ENCODE measurements at places on chromosomes 11 and 22.

GRCh38 chr11:73784080-73784634 is 3.5 kb upstream of the MRPL48 start:
- no peak for DNase-seq

- no peak for DNase-seq
Observed at GRCh38 chr11:131923309-131923708, 552.9 kb downstream of the NTM start.

GRCh38 chr11:106241601-106242257 is 164.3 kb downstream of the AASDHPPT start:
- DNase-seq = no peak

DNA sequence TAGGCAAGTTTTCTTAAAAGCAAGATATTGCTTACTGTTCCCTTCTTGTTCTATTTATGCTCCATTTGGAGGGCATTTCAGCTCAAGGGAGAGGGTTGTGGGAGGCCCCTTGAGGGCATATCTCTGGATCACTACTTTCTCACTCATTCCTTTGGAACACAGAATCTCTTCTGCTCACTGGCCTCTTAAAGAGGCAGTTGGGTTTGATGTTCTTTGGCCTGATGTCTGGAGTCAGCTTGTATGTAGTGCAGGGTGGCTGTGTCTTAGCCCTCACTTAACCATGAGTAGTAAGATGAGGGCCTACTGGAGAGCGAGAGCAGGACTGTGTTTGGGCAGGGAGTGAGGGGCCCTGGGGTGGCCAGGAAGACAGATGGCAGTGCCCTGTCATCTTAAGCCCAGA is 3.6 kb downstream of the INCENP start:
- no peak for DNase-seq

DNA sequence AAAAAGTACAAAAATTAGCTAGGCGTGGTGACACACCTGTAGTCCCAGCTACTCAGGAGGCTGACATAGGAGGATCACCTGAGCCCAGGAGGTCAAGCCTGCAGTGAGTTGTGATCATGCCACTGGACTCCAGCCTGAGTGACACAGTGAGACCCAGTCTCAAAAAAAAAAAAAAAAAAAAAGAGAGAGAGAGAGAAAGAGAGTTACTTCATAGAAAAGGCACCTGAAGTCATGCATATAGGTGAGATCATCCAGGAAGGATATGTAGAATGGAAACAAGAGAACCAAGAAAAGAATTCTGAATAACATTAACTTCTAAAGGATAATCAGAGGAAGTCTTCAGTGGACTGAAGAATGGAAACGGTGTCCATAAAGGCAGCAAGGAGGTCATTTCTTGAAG is 106.8 kb downstream of the STK33 start:
- DNase-seq = no peak

DNA sequence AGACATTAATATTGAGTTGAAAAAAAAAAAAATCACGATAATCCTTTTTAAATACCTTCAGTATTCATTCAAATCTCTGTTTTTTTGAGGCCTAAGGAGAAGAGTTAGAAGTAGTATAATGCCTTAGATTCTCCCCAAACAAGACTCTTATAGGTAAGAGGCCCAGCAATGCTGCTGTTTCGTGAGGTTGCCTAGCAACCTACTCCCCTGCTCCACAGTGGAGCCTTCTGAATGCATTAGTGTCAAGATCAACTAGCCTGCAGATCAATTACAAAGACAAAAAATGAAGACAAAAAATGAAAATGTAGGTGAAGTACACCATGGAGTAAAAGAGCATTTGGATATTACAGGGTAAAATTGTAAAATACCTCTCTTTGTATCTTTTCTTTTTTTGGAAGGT is 229.8 kb upstream of the LUZP2 start:
- no peak for DNase-seq

- DNase-seq = no peak
Observed at GRCh38 chr11:10318527-10318802, 13.6 kb downstream of the ADM start.

DNA sequence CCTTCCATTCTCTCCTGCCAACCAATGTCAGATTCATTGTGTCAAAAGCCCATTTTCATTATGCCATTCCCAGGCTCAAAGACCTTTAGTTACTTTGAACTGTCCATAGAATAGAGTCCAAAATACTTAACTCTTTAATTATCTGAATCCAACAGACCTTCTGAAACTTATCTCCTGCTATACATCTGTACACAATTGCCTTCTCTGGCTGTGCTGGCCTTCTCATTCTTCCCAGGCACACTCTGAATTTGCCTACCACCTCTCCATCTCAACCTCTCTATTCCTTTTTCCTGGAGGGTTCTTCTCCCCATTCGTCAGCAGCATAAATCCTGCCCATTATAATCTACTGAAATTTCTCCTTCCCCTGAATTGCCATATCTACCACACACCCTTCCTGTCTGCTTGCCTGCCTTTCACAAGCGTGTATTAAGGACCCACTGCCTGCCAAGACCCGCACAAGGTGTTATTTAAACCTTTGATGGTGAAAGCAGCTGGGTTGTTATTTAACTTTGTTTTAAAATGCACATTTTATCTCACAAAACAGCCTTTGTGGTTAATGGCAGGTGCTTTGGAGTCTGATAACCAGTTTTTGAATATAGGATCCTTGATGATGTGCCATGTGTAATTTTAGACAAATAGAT is 125.9 kb downstream of the CCDC81 start:
- DNase-seq = no peak

DNA sequence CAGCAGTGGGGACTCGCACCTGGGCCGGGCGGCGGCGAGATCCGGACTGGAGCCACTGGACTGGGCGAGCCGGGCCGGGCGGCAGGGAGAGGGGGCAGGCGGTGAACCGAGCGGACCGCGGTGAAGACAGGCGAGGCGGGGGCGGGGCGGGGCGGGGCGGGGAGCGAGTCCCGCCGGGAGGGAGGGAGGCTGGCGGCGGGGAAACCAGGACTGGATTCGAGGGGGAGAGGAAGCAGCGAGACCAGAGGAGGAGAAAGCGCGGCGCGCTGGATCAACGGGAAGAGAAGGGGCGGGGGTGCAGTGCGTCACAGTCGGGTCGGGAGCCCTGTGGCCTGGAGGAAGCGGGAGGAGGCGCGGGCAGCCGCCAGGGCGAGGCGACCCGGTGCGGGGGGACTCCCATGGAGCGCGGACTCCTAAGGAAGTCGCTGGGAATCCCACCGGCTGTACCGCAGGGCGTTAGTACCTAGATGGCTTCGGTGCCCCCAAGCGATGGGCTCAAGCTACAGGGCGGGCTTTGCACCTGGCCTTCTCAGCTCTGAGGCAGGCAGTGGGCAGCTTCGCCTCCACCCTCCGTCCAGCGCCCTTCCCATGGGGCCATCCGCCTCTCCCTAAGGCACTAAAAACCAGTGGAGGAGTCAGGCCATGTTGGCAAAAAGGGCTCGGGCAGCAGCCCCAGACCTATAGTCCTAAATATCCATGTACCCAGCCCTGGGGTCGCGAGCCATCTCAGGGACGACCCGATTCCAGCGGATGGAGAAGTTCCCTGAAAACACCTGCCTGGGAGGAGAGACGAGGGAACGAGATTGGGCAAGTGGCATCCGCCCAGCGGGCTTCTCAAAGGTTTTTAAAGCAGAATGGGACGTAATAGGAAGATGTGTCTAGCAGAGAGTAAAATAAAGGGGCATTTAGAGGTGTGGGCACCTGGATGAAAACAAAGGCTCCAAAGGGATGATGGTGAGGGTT is at the start of gene TMEM121B:
TMEM121B (minus strand) TSS at position 128 of the 963 bp plus-strand sequence. CDS start 233 bp downstream, outside the sequence.
- no peak for DNase-seq

DNA sequence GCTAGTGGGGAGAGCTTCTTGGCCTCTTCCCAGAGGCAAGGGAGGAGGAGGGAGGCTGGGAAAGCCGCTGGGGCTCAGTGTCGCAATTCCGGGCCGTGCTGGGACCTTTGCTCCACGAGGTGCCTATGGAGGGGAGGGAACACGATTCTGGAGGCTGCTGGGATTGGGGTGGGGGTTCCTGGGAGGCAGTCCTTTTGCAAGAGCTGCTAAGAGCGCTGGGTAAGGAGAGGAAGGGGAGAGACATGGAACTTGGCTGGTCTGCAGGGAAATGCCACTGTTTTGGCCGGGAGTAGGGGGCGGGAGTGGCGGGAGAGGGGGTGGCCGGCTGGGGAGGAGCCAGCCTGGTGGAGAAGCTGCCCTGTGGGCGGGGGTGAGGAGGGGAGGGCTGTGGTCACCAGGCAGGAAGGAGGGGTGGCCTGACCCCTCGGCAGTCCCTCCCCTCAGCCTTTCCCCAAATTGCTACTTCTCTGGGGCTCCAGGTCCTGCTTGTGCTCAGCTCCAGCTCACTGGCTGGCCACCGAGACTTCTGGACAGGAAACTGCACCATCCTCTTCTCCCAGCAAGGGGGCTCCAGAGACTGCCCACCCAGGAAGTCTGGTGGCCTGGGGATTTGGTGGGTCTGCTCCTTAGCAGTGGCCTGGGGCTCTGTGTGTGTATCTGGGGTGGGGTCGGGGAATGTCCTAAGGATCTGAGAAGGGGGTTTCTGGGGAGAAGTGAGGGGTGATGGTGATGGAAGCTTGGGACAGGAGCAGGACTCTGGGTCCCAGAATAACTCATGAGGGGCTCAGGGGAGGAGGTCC is at the start of gene NR1H3:
NR1H3 (plus strand) TSS at position 480 of the 800 bp plus-strand sequence. CDS start 1,221 bp downstream, outside the sequence.
- DNase-seq = no peak

GRCh38 chr11:36729825-36730224 is 131.8 kb upstream of the RAG2 start:
- DNase-seq = no peak

- peak; percentile 5 for DNase-seq
Observed at GRCh38 chr22:39773976-39774539, 119.5 kb downstream of the ENTHD1 start.

DNA sequence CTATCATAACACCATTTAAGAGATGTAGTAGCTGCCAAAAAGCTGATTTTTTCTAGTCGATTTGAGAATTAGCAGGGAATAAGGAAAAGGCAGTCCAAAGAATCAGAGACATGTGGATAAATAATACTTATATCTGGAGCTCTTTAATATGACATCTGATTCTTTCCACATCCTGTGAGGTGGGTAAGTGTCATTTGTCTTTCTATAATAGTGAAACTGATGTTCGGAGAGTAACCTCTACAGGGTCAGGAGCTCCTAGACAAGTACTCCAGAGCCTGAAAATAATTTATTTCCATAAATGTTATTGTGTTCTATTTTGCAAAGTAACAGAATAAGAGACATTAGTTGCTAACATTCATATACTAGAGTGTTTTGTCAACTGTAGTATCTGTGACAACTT is 367.6 kb downstream of the DYNC2H1 start:
- DNase-seq = no peak

DNA sequence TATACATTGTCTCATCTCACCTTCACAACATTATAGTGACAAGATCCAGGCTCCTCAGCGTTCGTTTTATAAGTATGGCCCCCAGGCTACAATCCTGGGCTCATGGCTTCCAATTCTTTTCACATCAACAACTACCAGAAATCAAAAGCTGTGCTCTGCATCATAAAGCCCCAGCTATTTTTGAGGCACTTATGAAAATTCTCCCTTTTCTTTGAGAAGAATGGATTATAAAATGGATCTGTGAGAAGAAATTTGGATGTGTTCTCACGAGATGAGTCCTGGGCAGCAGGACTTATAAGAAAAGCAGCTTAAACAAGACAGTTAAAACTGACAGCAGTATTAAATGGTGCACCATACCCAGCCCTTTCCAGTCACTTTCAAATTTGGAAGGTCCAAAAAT is 80.3 kb downstream of the BTBD10 start:
- no peak for DNase-seq

DNA sequence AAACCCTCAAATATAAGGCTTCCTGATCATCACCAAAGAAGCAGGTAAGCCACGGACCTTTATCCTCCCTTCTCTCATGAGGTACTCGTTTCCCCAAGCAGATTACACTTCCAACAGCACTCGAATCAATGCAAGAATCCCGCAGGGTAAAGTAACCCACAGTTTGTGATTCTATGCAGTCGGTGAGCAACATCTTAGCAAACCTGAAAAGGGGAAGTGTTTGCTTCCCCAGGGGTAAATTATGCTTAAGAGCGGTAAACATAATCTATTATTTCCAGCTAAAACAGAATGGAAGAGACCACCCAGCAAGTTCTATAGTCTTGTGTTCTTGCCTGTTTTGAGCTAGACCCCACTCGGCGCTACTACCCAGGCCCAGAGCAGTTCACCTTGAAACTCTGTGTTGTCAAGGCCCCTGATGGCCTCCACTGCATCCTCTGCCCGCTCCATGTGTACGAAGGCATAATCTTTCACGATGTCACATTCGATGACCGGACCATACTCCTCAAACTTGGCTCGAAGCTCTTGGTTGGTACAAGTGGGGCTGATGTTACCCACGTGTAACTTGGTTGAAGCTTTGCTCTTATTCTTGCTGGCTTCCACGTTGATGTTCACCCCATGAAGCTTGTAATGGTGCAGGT is 1.3 kb downstream of the RBM4B start:
- DNase-seq = no peak

GRCh38 chr11:113444502-113445123 is 30.6 kb downstream of the DRD2 start:
- DNase-seq = no peak

GRCh38 chr11:126336138-126336541 is 19.3 kb upstream of the ST3GAL4 start:
- no peak for DNase-seq

GRCh38 chr22:45285263-45286058 is 712 bp downstream of the UPK3A start:
- DNase-seq = no peak

DNA sequence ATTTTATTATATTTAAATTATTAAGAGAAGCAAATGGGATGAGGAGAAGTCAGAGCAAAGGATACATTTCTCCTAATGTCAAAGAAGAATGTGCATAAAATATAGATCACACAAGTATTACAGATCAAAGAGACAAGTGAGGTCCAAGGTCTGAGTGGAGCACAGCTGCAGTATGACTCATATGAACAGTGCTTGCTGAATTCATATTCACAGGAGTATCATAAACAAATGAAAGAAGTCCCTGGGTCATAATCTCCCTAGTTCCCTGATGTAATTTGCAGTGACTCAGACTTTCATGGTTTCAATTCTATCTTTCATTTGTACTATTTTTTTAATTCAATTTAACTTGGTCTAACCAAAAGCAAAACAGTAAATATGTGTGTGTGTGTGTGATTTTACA is 499.0 kb upstream of the CCDC179 start:
- no peak for DNase-seq

GRCh38 chr22:17110791-17111550 is 10.2 kb downstream of the TMEM121B start:
- DNase-seq = no peak

- DNase-seq = no peak
Observed at GRCh38 chr11:124179310-124179709, 3.8 kb upstream of the OR10D3 start.

GRCh38 chr11:82261367-82261766 is 472.3 kb downstream of the FAM181B start:
- DNase-seq = no peak

- no peak for DNase-seq
Observed at GRCh38 chr11:4704790-4705334, 278 bp downstream of the MMP26 start.

- no peak for DNase-seq
Observed at GRCh38 chr11:119693253-119693815, 35.7 kb downstream of the NECTIN1 start.

GRCh38 chr11:90447618-90448017 is 224.8 kb upstream of the CHORDC1 start:
- no peak for DNase-seq

- no peak for DNase-seq
Observed at GRCh38 chr11:99376463-99376862, 355.7 kb downstream of the CNTN5 start.

All from stimulated activated CD4-positive, alpha-beta T cell treated with anti-CD3 and anti-CD28 coated beads, Interleukin-12 subunit alpha, Interleukin-12 subunit beta, amount 100 ng/mL, for 24 hours (primary cell).